ENCODE measurements at places on chromosomes 6 and 20.

DNA sequence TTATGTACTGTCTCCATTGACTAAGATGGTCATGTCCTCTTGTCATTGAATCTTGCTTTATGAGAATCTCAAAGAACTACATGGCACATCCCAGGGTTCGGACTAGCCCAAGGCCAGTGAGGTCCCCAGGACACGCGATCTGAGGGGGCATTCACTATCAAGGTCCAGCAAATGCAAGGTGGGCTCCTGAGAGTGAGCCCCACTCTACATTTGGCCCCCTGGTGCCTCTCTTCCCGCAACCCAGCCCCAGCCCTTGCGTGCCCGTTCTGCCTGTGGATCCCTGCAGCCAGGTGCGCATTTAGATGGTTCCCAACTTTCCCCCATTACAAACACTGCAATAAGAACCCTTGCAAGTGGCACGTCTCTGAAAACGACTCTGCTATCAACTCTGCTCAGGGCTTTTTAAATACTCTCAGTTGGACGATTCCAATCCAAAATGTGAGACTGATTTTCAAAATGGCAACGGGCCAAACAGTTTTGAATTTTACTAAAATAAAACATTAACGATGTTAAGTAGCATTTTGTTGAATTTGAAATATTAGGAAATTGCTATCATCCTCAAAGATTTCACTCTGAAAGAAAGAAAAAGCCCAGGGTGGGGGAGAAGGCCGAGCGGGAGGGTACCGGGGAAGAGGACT, 59.6 kb downstream of the NFATC2 start:
- no peak for DNase-seq

DNA sequence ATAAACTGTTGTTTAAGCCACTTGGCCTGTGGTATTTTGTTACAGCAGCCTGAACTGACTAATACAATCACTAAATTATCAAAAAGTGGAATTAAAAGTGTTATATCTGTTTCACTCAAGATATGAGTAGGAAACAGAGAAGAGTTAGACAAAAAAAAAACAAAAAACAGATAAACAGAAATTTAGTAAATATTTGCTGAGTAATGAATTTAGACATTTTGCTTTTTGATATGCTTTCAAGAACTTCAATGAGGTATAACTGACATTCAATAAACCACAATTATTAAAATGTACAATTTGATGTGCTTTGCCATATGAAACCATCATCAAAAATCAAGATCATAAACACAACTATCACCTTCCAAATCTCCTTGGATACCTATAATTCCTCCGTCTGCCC, 369.2 kb downstream of the PAX1 start:
- no peak for DNase-seq

- DNase-seq: no peak
These were observed 24.7 kb upstream of the ELMO2 start for GRCh38 chr20:46430921-46431712.

DNA sequence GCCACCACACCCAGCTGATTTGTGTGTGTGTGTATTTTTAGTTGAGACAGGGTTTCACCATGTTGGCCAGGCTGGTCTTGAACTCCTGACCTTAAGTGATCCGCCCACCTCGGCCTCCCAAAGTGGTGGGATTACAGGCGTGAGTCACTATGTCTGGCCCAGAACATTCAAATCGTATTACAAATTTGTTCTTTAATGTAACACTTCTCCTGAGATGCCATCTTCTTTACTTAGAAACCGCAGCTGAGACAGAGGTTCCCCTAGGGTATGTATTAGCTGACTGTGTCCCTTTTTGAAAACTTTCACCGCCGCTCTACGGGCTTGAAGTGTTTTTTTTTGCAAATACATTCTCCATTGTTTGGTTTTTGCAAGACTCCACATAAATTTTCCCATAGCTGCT, 62.6 kb downstream of the TOX2 start:
- DNase-seq: no peak
